ENCODE measurements at places on chromosomes 7 and 10.

DNA sequence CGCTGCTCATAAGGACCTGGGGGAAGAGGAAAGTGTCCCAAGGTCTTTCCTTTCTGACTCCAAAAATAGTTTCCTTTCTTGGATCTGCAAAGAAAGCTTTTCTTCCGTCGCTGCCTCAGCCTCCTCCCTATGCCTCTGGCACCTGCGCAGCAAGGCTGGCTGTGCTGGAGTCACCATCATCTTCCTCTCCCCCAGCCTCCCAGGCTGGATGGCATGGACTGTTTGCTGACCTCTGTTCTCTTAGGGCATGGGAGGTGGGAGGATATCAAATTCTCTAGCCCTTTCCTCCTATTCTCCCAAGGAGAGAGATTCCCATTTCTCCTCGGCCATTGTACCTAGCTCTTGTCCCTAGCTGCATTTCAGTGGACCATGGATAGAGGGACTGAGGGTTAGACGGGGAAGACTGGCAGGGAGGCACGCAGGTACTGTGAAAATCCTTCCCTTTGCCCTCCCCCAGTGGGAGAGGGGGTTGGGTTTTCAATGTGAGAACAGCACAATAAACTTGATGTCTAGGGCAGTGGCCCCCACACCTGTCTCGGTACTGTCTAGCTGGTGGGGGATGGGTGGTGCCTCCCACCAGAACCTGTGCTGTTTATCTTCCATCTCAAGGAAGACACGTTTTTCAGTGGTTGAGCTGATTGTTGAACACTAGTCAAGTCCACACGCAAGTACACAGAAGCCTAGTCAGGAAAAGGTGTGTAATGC, 2.6 kb downstream of the PPP1R35 start:
- no peak for DNase-seq

GRCh38 chr7:28328146-28328545, 84.2 kb upstream of the CREB5 start:
- DNase-seq, result no peak

GRCh38 chr10:124066781-124067714, 26.4 kb downstream of the CHST15 start:
- DNase-seq, result no peak

GRCh38 chr10:29603223-29603896, 31.4 kb downstream of the SVIL start:
- DNase-seq, result no peak

GRCh38 chr10:126214679-126215078, 173.6 kb downstream of the ADAM12 start:
- no peak for DNase-seq

DNA sequence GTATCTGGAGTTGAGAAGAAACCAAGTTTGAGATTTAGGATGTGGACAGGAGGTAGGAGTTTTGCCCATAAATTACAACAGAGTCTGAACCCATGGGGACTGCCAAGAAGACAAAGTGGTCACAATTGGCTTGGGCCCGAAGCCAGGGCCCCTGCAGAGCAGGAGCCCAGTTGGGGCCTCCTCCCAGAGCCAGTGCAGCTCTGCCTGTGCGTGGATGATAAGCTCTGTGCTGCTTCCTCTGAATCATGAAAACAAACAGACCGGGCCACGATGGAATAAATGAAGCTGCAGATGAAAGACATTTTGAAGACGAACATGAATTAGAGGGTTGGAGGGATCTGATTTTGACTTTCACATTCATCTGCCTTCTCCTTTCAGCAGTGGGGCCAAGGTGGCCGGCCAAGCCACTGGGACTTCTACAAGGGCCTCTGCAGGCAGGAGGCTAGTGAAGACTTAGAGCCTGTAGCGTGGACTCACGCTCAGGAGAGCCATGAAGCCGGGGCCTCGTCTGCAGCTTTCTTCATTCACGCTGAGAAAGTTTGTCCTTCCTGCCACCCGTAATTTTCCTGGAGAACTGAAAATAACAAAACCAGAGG, 156.8 kb upstream of the LYZL1 start:
- DNase-seq, result no peak

DNA sequence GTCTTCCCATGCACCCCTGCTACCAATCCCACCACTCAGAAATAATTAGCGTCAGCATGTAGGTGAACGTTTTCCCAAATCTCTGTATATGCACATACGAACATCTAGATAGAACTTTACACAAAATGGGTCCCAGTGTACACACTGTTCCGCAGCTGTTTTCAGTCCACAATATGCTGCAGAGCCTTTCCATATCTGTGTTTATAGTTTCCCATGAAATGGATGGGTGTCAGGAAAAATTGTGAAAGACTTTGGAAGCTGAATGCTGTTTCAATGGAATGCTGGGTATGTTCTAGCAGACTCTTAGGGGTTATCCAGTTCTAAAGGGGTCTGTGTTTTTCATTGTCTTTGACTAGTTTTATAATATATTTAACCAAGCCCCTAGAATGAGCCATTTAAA, 13.8 kb downstream of the GRK5 start:
- no peak for DNase-seq

GRCh38 chr10:92278996-92279696, 11.7 kb downstream of the CPEB3 start:
- DNase-seq, result no peak

Measured in GM12891 (cell line).